GOT3 (cell line): ENCODE measurements at places on chromosomes 6 and 20.

GRCh38 chr6:11830105-11830504, 51.5 kb upstream of the ADTRP start:
- DNase-seq = no peak

DNA sequence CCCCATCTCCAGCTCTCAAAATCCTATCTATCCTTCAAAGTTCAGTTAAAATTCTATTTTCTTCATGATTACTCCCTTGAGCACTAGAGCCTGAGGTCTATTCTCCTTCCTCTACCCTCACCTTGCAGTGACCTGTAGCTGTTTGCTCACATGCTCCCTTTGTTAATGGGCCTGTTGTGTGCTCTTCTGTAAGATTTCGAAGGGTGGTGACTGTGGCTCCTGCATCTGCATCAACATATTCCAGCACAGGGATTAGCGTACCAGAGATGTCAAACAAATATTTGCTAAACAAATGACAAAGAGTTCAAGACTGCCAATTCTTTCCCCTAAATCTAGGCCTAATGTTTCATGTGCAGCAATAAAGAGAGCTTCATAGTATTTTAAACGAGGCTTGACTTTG, 69.5 kb downstream of the ELOVL5 start:
- DNase-seq = no peak

GRCh38 chr20:19991854-19992253, 25.3 kb upstream of the NAA20 start:
- no peak for DNase-seq

- no peak for DNase-seq
These were observed 126.5 kb upstream of the HDGFL1 start for GRCh38 chr6:22442826-22443225.

DNA sequence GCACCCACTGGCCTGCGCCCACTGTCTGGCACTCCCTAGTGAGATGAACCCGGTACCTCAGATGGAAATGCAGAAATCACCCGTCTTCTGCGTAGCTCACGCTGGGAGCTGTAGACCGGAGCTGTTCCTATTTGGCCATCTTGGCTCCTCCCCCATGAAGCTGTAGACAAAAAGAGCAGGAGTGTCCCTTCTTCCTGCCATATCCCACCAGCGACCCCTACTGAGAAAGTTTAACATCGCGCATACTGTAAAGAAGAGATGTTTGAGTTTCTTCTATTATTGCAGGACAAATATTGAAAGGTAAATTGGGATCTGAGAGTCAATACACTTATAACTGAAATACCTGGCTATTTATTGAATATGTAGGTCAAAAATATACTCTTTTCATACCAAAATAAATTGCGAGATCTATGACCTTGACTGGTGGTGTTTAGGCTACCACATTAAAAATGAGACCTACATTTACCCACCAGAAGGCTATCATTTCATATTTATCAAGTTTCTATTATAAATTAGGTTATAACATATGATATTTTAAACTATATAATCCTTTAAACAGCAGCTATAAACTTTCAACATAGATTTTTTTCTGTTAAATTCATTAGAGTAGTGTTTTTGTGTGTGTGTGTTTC, 586.3 kb downstream of the HTR1B start:
- no peak for DNase-seq

DNA sequence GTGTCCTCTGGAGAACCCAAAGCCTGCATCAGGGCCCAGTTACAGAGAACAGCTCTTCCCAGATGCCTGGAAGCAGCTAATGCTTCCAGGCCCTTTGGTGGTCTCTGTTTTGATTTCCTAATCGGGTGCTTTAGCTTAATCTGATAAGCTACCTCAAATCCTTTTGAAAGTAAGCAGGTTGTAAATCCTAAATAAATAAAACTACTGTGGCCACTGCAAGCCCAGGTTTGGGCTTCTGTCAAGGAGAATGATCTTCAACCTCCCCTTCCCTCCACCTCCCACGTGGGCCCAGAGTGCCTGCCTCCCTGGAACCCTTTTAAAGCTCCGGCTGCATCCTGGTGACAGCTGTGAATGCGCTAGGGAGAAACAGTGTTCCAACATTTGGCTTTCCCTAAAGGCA, 25.2 kb upstream of the FYN start:
- no peak for DNase-seq

- DNase-seq = no peak
These were observed 59.2 kb downstream of the TMEM170B start for GRCh38 chr6:11596640-11597237.

DNA sequence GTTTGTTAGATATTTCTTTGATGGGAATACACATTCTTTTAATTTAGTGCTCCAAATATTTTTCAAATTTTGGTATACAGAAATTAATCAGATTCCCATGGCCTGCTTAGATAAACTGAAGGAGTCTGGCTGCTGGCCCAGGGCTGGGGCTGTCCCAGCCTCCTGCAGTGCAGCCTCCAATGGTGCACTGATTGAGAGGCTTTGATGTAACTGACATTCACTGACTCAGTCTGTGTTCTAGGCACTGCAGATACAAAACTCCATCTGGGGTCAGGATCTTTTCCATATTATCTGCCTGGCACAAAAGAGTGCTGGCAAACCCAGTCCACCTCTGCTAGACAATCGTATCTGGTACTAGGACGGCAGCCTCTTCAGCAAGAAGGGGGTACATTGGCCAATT, 64.8 kb downstream of the GRIK2 start:
- DNase-seq = no peak

DNA sequence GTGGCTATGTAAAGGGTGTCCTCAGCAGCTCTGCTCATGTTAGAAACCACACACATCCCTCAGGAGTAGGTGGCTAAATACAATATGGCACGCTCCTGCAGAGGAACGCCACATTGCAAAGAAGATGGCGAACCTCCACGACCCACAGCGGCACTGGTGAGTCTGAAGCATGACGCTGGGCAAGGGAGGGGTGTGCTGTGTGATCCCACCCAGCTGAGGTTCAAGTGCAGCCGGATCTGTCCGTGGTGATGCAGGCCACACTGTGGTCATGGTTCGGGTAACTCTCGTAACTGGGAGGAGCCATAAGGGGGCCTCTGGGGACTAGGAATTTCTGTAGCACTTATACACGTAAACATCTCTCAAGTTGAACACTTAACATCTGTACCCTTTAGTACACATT, 23.4 kb upstream of the APMAP start:
- DNase-seq = no peak

GRCh38 chr20:20286061-20286460, 81.8 kb upstream of the INSM1 start:
- DNase-seq = no peak

- no peak for DNase-seq
These were observed 169.3 kb downstream of the BCAS1 start for GRCh38 chr20:53901064-53901463.

- DNase-seq = no peak
These were observed 547 bp downstream of the SAMD5 start for GRCh38 chr6:147508866-147509608.

DNA sequence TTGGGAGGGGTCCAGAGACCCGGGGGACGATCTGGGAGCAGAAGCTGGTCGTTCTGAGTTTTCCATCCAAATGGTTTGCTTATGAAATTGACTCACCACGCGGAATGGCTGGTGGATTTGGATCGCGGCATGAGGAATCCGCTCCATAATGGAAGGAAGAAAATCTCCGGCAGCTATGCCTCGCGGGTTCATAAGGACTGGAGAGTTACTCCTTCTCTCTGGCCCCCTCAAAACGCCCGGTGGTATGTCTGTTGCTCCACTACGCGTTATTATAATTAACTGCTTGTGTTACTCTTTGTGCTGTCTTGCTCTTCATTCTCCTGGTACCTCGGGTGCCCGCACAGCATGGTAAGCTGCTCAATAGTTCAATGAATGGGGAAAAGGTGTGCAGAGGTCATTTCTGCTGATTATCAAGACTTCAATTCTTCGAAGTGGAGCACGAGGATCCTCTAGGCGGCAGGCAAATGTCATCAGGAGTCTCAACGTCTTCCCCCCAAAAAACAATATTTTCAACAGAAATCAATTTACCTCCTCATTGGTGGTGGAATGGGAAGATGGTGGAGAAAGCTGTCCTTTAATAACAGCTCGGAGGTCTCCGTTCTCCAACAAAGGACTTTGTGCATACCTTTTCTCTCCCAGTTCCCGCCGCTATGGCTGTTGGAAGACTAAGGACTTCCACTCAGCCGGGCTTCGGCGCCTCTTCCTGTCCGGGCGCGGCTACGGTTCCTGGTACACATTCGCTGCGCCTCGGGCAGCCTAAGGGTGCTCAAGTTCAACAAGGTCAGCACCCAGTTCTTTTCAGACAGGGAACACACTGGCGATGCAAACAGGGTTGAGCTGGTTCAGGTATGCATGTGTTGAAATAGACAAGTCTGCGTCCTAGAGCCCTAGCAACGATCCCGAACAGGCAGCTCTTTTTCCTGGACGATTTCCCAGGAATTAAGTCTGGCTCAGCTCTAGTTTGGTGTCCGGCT, 9.2 kb upstream of the PRSS16 start:
- no peak for DNase-seq

DNA sequence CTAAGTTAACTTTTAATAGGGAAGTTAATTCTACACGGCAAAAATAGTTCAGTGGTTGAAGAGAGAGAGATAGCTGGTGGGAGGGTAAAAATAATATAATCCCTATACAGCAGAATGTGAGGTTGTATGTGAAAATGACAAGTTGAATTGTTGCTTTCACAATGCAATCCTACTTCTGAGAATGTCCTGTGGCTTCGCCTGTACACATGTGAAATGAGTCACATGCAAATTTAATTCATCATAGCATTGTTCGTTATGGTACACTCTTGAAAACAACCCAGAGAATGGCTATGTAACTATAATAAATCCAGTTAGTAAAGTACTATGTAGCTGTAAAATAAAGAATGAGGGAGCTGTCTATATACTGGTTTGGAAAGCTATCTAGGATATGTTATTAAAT, 46.0 kb upstream of the HINT3 start:
- DNase-seq = no peak

GRCh38 chr6:100176311-100176950, 182.4 kb upstream of the MCHR2 start:
- no peak for DNase-seq

DNA sequence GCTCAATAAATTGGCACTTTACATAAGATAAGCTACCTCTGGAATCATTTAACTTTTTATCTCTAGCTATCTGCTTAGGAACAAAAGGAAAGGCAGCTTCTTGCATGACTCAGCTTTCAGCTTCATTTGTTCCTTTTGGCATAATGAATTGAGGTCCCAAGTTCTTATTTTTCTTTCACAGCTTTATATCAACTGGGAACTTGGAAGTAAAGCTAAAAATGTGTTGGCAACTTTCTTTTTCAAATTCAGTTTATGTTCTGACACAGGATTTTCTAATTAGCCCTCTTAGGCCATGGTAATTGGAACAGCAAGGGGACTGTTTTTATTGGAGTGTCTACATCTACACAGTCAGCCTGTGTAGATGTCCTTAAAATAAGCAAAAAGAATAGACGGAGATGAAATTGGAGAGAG, 55.2 kb upstream of the MRAP2 start:
- no peak for DNase-seq

DNA sequence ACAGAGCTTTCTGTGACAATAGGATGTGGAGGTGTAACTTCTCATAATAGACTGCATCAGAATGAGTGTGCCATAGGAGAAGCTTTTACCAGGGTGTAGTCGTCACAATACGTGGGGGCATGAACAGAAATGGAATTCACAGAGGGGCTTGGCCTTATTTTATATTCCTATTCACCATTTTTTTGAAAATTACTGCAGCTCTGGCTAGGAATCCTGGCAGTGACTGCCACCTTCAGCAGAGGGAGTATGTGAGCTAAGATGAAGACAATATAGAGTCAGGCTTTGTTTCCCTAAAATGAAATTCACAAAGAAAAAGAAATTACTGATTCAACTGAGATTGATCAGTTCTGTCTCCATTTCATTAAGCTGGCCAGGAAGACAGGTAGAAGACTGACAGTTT, 13.9 kb downstream of the TOMM6 start:
- no peak for DNase-seq

GRCh38 chr20:62314339-62314638, 11.5 kb downstream of the ADRM1 start:
- DNase-seq = no peak

- DNase-seq = no peak
These were observed 2.0 kb downstream of the SOX4 start for GRCh38 chr6:21595285-21596144.
